ENCODE measurements at places on chromosomes 1 and 21. TPM values are rescaled to one million over a fixed set of nuclear protein-coding genes. Genes with fewer than 3 reads are reported as not detected.

- H3K36me3 ChIP-seq, result no peaks in the 10 kb centered on the region
- peaks cover 16% of the 10 kb centered on the region for H3K27me3 ChIP-seq
- DNase-seq, result no peak
- H3K4me1 ChIP-seq, result peaks cover 1% of the 10 kb centered on the region
- no peak within 1 kb of the TSS for H3K4me3 ChIP-seq
These were observed at the start of gene TNFRSF1B for GRCh38 chr1:12166834-12167492. TSS of gene TNFRSF1B (plus strand) at chr1:12166991. CDS start at chr1:12167092, 101 bp downstream.

Gene LIPI
- total RNA-seq, result not detected

GRCh38 chr1:11564237-11564636, 85.3 kb downstream of the DISP3 start:
- no peaks in the 10 kb centered on the region for H3K4me1 ChIP-seq
- H3K4me3 ChIP-seq, result no peak overlapping the region
- H3K27ac ChIP-seq, result no peak overlapping the region
- DNase-seq, result no peak
- H3K36me3 ChIP-seq, result no peaks in the 10 kb centered on the region

GRCh38 chr21:35940074-35940927, 120.0 kb downstream of the SETD4 start:
- H3K27me3 ChIP-seq, result no peaks in the 10 kb centered on the region
- H3K36me3 ChIP-seq, result no peaks in the 10 kb centered on the region
- peak; percentile 45 for DNase-seq
- H3K27ac ChIP-seq, result no peak overlapping the region
- H3K4me1 ChIP-seq, result peaks cover 9% of the 10 kb centered on the region

Gene NID1
- total RNA-seq, result 29.3 TPM

- no peaks in the 10 kb centered on the region for H3K4me1 ChIP-seq
- H3K27ac ChIP-seq, result no peak overlapping the region
- no peaks in the 10 kb centered on the region for H3K27me3 ChIP-seq
- H3K4me3 ChIP-seq, result no peak overlapping the region
- no peaks in the 10 kb centered on the region for H3K36me3 ChIP-seq
These were observed 23.6 kb downstream of the VAMP4 start for GRCh38 chr1:171718216-171718615.

Gene TCEA3
- 84.6 TPM for total RNA-seq

Gene DIPK1A
- 8.4 TPM for total RNA-seq

- no peaks in the 10 kb centered on the region for H3K27me3 ChIP-seq
- H3K27ac ChIP-seq, result no peak overlapping the region
- no peaks in the 10 kb centered on the region for H3K4me1 ChIP-seq
- H3K36me3 ChIP-seq, result no peaks in the 10 kb centered on the region
These were observed 21.9 kb downstream of the MCOLN2 start for GRCh38 chr1:84975035-84975434.

DNA sequence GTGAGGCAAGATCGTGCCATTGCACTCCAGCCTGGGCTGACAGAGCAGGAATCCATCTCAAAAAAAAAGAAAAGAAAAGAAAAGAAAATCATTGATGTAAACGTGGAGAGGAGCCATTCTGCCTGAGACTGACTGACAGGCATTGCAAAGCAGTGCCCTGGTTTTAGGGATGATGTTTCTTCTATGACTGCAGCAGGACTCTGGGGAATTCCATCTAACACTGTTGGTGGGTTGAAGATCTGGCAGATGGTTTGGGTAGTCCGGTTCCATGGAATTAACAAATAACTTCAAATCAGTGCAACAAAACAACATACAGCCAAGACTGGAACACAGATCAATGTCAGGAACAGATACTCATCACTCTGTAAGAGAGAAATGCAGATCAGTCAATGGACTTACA, 17.8 kb upstream of the LAMC2 start:
- no peaks in the 10 kb centered on the region for H3K4me1 ChIP-seq
- no peak overlapping the region for H3K4me3 ChIP-seq
- no peak overlapping the region for H3K27ac ChIP-seq
- no peak for DNase-seq
- H3K27me3 ChIP-seq, result no peaks in the 10 kb centered on the region
- no peaks in the 10 kb centered on the region for H3K36me3 ChIP-seq

Gene IFNAR2
- total RNA-seq, result 5.1 TPM
